Activated CD4-positive, alpha-beta T cell treated with anti-CD3 and anti-CD28 coated beads, Interleukin-2, amount 50 U/mL, for 48 hours (primary cell): ENCODE measurements at places on chromosomes 1 and 21.

GRCh38 chr1:36741066-36741465 is 258.4 kb upstream of the CSF3R start:
- DNase-seq, result no peak

- peak; percentile 23 for DNase-seq
Measured at GRCh38 chr1:111032295-111032897, 68.7 kb upstream of the LRIF1 start.

GRCh38 chr1:98157524-98158313 is 236.9 kb upstream of the DPYD start:
- DNase-seq, result no peak

GRCh38 chr1:33841494-33841893 is 22.4 kb upstream of the HMGB4 start:
- no peak for DNase-seq

DNA sequence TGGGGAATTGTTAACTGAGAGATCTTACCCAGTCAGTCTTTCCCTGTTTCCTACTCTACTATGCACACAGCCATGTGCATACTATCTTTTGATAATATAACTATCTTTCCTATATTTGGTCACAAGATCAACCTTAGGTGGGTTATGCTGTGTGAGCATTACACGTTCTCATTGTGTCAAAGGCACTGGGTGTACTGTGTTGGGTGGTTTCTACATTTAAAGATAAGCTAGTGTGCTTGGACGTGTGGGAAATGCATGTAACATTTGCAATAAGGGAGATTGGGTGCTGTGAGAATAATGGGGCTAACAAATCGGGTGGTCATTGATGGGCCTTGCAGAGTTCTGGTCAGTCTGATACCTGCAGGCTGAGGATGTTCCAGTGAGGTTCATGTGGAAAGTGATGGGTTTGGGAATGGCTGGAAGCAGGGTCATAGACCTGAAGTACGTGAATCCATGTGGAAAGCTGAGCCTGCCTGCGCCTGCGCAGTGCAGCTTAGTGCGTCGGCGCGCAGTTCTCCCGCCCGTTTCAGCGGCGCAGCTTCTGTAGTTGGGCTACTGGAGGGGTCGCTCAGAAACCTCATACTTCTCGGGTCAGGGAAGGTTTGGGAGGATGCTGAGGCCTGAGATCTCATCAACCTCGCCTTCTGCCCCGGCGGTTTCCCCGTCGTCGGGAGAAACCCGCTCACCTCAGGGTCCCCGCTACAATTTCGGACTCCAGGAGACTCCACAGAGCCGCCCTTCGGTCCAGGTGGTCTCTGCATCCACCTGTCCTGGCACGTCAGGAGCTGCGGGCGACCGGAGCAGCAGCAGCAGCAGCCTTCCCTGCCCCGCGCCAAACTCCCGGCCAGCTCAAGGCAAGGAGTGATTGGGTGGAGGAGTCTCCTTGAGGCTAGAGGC is at the start of gene MSH4:
Gene MSH4 (plus strand): TSS at position 507 of the 897 bp plus-strand sequence. CDS start 104 bp downstream, at position 611.
- DNase-seq, result peak; percentile 55

- DNase-seq, result no peak
Measured at GRCh38 chr1:3711780-3712451, 40.3 kb upstream of the CCDC27 start.

DNA sequence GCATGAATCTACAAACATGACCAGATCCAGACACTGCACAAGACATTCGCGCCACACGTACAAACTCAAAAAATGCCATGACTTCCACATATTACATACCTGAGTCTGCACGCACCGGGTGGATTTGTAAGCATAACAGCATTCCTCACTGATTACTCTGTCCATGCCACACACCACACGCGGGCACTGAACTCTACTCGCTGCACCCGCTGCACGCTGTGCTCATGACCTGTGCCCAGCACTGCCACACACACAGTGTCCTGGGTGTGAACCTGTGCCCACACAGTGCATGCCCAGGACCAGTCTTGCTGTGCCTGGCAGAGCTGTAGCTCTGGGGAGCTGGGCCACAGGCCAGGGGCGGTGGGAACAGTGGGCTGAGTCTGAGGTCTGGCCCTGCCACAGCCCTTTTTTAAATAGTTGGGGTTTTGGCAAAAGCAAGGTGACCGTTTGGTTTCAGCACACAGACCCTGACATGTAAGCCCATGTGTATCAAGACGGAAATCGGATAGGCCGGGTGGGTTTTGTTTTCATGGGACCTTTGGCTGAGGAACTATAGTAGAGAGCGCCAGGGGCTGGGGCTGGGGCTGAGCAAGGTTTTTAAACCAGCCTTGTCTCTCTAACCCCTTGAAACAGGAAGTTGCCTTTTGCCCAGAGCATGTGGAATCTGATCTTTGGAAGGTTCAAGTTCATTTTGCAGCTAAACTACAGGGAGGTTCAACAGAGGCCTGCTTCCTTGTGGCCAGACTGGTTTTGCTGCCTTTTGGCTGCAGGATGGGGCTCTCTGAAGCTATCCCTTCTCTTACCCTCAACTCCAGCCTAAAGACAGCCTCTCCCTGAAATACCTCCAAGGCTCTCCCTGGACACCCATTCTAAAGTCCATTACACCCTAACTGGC is 12.3 kb upstream of the GOLT1A start:
- no peak for DNase-seq

GRCh38 chr1:8590721-8591351 is 226.6 kb downstream of the RERE start:
- no peak for DNase-seq

- DNase-seq, result no peak
Measured at GRCh38 chr1:85174503-85174902, 26.3 kb downstream of the SYDE2 start.

DNA sequence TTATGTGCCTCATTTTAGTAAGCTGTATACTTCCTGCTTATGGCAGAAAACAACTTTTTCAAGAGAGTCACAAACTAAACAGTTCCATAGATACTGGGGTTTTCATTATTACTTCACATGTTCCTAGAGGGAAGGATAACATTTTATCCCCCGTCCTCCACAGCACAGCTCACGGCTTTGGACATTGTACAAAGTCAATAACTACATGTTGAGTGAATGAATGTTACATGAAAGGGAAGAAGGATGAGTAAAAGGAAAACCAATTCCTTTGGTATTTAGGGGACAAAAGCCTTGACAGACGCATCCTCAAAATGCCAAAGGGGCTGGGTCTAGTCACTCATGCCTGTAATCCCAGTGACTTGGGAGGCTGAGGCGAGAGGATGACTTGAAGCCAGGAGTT is 14.8 kb downstream of the PI4KB start:
- no peak for DNase-seq

DNA sequence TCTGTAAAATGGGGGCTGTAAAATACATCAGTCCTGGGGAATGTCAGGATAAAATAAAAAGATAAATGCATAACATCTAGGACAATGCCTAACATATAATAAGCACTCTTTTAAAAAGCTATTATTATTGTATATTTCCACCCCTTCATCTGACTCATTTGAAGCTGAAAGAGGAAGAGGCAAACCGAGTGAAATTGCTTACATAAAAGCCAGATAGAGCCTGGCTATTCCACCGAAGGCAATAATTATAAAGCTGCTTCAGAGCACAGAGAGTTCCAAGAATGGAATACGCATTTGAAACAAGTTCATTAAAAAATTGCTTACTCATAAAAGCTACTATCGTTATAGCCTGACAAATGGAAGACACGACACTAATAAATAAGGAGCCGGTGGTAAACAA is 186.1 kb upstream of the CAMK1G start:
- no peak for DNase-seq

DNA sequence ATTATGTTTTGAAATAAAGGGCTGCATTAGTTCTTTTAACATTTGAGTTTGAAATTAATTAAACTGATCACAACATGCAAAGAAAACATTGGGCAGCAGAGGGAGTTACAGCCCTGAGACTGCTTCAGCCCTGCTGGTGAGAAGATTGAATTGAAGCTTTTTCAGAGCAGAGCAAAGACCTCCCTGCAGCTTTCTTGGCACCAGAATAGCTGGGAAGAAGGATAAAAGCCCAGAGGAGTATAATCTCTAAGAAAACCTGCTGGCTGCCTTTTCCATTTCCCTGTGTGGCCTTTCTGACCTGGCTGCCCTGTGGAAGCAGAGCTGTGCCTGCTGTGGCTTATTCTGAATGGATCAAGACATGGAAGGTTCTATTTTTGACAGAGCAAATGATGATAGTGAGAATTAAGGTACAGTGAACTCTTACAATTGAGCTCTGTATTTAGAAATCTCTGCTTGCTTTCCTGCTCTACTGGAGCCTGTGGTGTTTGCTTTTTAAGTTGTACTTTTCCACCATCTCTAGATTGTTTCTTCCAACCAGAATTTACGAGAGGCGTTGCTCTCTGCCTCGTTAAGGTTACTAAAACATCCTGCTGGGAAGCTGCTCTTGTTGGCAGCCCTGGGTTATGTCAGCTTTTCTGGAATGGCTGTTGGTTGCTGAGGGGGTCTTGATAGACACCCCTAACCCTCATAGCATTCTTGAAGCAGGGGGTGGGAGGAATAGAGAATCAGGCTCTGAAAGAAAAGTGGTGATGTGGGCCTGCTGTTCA is 9.9 kb downstream of the SNRPE start:
- DNase-seq, result no peak

DNA sequence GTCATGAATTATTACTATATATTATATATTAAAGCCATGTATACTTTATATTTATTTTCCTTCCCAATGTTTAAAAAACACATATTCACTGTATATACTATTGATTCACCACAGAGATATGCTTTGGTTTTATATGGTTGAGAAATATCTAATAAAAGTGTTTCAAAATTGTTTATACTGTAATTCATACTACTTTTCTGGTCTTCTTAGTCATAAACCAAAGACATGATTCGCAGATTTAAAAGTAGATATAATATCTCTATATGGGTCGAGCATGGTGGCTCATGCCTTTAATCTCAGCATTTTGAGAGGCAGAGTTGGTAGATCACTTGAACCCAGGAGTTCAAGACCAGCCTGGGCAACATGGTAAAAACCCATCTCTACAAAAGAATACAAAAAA is 738.4 kb downstream of the USP25 start:
- no peak for DNase-seq

DNA sequence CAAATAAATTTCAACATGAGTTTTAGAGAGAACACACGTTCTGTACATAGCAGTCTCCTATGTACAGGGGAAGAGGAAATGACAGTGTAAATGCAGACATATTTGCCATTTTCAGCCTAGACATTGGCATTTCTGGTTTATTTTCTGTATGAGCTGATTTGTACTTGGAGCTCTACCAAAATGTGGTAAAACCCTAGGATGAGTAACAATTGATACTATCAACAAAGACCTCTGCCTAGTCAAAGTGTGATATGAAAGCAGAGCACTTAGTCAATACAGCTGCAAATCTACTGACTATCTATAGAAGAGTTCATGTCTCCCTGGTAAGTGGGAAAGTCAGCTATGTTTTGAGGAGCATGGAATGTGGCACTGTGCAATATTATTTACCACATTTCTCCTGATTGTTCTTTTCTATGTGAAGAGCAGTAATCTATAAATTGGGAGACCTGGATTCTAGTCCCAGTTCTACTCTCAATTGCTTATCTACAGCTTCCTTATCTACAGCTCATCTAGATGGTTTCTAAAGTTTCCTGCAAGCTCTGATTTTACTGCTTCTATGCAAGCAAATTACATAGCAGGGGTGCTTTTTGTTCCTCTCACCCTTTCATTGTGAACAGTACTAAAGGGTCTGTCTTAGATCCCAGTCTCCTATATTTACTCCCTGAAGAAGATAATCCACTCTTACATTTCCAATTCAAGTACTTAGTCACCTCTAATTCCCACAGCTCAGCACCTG is 334.2 kb downstream of the NTNG1 start:
- no peak for DNase-seq

GRCh38 chr1:111729946-111730681 is 9.1 kb downstream of the INKA2 start:
- DNase-seq, result no peak

DNA sequence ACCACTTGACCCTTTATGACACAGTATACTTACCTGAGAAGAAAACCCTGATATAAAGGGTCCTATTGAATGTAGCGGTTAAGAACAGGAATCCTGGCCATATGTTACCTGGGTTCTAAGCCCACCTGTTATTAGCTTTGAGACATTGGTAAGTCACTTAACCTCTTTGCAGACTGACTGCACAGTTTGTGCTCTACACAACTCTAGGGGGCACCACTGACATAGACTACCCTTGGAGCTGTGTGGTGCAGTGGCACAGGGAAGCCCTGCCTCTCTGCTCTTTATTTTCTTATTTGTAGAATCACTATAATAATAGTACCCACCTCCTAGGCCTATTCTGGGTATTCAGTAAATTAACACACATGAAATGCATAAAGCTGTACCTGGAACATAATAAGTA is 165.6 kb downstream of the C1orf94 start:
- no peak for DNase-seq

DNA sequence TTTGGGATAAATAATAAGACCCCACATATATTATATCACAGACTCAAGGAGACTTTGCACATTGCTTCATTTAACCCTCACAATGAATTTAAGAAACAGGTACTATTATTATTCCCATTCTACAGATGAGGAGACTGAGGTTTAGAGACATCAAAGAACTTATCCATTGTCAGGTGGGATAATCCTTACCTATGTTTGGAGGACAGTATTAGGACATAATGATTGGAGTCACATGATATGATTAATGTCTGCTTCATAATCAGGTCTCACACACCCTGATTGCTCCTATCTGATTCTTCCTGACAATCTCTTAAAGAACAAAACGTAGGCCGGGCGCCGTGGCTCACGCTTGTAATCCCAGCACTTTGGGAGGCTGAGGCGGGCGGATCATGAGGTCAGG is 16.9 kb downstream of the IRF2BP2 start:
- DNase-seq, result no peak

DNA sequence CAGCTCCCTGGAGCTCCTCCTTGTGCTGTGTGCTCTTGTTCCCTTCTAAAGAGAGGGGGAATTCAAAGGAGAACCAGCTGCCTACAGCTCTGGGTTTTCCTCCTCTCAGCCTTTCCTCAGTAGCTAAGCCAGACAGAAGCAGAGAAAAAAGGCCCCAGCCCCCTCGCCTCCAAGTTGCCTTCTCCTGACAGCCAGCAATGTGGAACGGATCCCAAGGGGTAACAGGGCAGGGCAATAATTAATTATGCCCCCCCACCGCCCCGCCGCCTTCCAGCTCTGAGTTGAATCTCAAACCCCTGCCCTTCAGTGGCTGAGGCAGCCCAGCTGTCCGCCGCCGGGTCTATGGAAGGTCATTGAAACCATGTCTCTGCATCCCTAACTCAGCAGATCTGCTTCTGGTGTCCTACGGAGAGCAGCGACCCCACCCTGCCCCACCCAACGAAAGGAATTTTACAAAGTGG is 69.0 kb upstream of the GOLT1A start:
- DNase-seq, result no peak

GRCh38 chr1:14037101-14037847 is 337.3 kb downstream of the PRDM2 start:
- DNase-seq, result no peak

GRCh38 chr1:234573711-234574299 is 36.2 kb downstream of the IRF2BP2 start:
- DNase-seq, result no peak

- peak; percentile 83 for DNase-seq
Measured at GRCh38 chr1:9689011-9689706, 37.6 kb downstream of the PIK3CD start.

GRCh38 chr1:221632072-221632471 is 109.8 kb downstream of the DUSP10 start:
- no peak for DNase-seq

GRCh38 chr1:153339802-153340201 is 8.8 kb downstream of the PGLYRP4 start:
- DNase-seq, result no peak

- no peak for DNase-seq
Measured at GRCh38 chr1:74895411-74895810, 162.5 kb downstream of the TYW3 start.
